Cortex of kidney (tissue), 1 donor: ENCODE measurements at places on chromosomes 7 and 10.

DNA sequence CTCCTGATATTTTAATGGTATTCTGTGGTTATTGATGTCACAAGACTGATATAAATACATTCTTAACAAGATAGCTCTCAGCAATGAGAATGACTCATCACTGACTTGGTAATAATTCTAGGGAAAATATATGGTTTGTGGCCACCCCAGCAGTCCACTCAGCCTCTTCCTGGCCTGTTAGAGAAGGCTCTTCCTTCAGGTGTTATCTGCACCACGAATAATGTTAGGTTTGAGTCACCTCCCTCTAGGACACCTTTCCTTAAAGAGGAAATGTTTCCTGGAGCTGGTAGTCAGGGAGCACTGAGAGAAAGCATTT is 163.3 kb downstream of the SVIL start:
- DNase-seq = no peak

DNA sequence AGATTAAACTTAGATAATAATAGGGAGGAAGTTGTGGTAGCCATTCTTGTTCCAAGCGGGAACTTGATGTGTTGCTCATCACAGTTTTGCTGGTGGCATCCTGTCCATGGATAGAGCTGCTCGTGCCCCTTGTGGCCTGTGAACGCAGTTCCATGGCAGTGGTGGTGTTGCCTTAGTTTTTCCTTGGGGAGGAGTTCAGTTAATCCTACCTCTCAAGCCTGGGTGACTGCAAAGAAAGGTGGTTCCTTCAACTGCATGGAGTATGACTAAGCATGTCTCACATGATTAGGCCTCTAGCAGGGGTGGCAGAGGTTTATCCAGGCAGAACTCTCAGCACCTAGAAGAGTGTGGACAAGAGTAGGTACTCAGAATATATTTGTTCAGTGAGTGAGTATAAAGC is 99.7 kb downstream of the MAPK8 start:
- DNase-seq = no peak

- no peak for DNase-seq
Measured at GRCh38 chr10:21078410-21079329, 181.6 kb upstream of the NEBL start.

DNA sequence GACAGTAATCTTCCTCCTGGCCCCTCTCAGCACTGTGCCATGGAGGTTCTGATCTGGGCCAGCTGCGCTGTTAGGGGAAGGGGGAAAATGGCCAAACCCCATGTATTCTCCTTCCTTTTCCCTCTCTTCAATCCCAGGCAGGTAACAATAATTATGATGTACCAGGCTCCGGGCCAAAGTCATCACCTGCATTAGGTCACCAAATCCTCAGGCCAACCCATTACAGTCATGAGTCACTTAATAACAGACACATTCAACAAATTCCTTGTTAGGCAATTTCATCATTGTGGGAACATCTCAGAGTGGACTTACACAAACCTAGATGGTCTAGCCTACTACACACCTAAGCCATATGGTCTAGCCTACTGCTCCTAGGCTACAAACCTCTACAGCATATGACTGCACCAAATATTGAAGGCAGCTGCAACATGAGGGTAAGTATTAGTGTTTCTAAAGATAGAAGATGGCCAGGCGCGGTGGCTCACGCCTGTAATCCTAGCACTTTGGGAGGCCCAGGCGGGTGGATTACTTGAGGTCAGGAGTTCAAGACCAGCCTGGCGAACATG is 2.2 kb upstream of the HSPB1 start:
- no peak for DNase-seq

- no peak for DNase-seq
Measured at GRCh38 chr10:45368181-45368580, 5.8 kb upstream of the ALOX5 start.
